ENCODE measurements at places on chromosomes 12 and 14.

GRCh38 chr12:131795064-131795463 is 33.1 kb upstream of the MMP17 start:
- DNase-seq = no peak
- no peaks in the 10 kb centered on the region for H3K27me3 ChIP-seq
- no peak overlapping the region for H3K4me3 ChIP-seq
- H3K27ac ChIP-seq = no peak overlapping the region
- no peaks in the 10 kb centered on the region for H3K4me1 ChIP-seq

- H3K36me3 ChIP-seq = no peaks in the 10 kb centered on the region
- peaks cover 10% of the 10 kb centered on the region for H3K4me1 ChIP-seq
- no peak overlapping the region for H3K4me3 ChIP-seq
- DNase-seq = no peak
Observed at GRCh38 chr12:56451147-56451546, 1.9 kb upstream of the TIMELESS start.

DNA sequence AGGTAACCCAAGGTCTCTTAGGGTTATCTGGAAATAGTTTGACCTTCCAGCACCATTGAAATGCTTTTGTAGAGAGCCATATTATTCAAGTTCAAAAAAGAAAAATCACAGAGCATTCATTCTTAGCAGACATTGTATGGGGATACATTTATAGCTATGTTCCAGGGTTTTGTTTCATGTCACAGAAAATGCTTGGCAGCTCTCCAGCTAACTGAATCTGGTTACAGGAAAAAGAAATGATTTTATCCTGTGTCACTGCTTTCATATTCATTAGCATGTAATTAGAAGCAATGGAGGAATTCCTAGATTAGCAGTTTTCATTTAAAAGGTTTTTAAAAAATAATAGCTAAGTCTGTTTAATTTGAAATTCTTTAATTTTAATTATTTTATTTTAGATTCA is 78.9 kb downstream of the SNAPC1 start:
- no peaks in the 10 kb centered on the region for H3K36me3 ChIP-seq
- no peak overlapping the region for H3K4me3 ChIP-seq
- H3K27ac ChIP-seq = no peak overlapping the region
- H3K4me1 ChIP-seq = no peaks in the 10 kb centered on the region

DNA sequence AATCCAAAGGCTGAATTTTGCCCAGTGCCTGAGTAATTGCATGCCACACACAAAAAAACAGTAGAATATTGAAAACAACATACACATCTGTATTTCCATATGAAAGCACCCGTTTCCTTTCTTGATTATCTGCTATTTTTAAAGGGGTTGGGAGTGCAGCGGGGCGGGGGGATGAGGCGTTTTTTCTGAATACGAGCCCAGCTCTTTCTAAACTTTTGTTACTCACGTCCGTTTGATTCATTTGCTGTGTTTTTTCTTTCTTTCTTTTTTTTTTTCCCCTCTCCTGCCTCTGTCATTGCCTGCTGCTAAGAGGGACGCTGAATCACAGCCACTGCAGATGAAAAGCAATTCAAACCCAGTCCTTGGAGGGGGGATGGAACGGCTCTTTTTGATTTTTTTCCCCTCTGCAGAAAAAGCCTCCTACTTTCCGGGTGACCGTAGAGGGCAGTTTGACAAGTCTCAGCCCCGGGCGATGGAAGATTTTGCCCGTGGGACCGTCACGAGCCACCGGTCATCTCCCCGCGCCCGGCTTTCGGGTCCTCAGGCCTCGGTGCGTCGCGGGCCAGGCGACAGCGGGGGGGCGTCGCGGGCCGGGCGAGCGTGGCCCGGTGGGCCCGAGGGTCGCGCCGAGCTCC is 572 bp upstream of the RASSF8 start:
- no peaks in the 10 kb centered on the region for H3K27me3 ChIP-seq
- DNase-seq = no peak
- peak overlapping the region; percentile 63 for H3K4me3 ChIP-seq
- no peaks in the 10 kb centered on the region for H3K4me1 ChIP-seq
- peak overlapping the region; percentile 86 for H3K27ac ChIP-seq

- no peak for DNase-seq
- no peaks in the 10 kb centered on the region for H3K36me3 ChIP-seq
- no peaks in the 10 kb centered on the region for H3K27me3 ChIP-seq
- no peaks in the 10 kb centered on the region for H3K4me1 ChIP-seq
- no peak overlapping the region for H3K4me3 ChIP-seq
Observed at GRCh38 chr14:34214961-34215360, 247.1 kb downstream of the SPTSSA start.

DNA sequence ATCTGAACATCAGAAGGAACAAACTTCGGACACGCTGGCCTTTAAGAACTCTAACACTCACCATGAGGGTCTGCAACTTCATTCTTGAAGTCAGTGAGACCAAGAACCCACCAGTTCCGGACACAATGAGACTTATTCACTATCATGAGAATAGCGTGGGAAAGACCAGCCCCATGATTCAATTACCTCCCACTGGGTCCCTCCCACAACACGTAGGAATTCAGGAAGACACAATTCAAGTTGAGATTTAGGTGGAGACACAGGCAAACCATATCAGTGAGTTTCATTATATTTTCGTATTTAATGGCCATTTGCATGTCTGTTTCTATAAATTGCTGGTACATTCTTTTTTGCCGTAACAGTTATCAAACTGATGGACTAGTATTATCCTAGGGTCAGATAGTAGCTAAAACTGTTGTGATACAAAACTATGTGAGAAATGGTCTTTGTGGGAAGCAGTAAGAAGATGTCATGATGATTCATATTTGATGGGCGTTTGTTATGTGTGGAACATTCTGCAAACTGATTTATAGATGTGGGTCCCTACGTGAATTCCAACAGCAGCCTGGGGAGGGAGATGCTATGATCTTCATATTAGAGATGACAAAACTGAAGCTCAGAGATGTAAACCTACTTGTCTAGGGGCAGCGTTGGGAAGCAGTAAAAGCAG is 282.4 kb upstream of the TMEM132C start:
- H3K36me3 ChIP-seq = no peaks in the 10 kb centered on the region
- no peak for DNase-seq
- H3K27ac ChIP-seq = no peak overlapping the region
- no peaks in the 10 kb centered on the region for H3K4me1 ChIP-seq
- no peak overlapping the region for H3K4me3 ChIP-seq

- no peaks in the 10 kb centered on the region for H3K4me1 ChIP-seq
- peaks cover 6% of the 10 kb centered on the region for H3K36me3 ChIP-seq
- no peaks in the 10 kb centered on the region for H3K27me3 ChIP-seq
- no peak overlapping the region for H3K27ac ChIP-seq
Observed at GRCh38 chr12:66340131-66340530, 37.8 kb downstream of the HELB start.

DNA sequence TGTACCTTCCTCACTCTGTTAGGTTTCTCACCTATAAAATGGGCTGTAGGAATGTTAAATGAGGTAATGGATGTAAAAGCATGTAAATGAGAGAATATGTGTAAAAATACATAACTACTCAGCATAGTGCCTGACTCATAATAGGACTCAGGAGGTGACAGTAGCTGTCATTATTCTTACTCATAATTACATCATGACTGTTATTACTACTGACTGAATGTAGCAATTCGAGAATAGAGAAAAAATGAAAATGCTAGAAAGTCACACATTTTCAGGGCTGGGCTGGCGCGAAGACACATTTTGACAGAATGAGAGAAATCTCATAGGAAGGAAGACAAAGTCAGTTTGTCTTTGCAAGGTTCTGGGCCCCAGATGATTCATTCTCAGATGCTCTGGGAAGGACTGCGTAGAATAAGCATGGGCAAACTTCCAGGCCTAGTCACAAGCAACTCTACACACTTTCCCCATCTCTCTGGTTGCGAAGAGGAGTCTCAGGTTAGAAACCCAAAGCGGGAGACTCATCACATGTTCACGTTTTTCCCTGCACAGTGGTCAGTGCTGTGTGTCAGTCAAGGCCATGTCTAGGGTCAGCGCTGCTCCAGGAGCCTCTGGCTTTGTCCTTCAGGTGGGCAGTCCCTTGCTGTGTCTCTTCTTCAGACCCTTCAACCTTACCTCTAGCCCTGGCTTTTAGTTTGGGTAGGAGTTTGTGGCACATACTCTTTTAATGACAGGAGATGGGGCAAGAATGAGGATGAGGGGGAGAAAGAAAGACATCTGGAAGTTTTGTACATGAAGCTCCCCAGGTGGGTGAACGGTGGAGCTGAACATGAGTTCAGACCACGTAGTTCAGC is 8.4 kb downstream of the GPRC5A start:
- no peak overlapping the region for H3K4me3 ChIP-seq
- H3K36me3 ChIP-seq = no peaks in the 10 kb centered on the region
- peak overlapping the region; percentile 82 for H3K27ac ChIP-seq
- H3K27me3 ChIP-seq = no peaks in the 10 kb centered on the region
- DNase-seq = peak; percentile 69

DNA sequence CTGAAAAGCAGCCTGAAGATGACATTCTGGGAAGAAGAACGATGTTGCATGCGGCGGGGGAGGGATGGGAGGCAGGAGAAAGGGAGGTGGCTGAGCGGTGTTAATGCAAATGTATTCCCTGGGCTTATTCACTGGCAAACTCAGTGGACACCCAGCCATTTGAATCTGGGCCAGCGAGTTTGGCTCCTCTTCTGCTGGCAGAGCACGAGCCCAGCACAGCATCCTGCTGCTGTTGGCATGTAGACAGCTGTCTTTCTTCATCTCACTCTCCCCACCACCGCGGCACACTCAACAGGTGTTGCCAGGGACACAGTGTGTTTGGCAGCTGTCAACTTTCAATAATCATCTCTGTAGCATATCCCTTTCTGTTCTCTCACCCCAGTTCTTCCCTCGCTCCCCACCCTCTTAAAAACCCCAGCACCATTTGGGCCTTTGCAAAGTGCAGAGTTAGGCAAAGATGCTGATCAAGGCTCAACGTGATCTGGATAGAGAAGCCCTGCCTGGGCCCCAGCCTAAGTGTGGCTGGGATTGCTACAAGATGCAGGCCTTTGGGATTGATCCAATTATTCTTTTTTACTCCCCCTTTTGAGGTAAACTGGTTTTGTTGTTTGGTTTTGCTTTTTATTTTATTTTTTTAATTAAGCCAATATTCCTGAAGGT is 131.9 kb downstream of the EXOC5 start:
- peak; percentile 1 for DNase-seq
- H3K27me3 ChIP-seq = no peaks in the 10 kb centered on the region
- H3K4me3 ChIP-seq = no peak overlapping the region
- no peak overlapping the region for H3K27ac ChIP-seq

DNA sequence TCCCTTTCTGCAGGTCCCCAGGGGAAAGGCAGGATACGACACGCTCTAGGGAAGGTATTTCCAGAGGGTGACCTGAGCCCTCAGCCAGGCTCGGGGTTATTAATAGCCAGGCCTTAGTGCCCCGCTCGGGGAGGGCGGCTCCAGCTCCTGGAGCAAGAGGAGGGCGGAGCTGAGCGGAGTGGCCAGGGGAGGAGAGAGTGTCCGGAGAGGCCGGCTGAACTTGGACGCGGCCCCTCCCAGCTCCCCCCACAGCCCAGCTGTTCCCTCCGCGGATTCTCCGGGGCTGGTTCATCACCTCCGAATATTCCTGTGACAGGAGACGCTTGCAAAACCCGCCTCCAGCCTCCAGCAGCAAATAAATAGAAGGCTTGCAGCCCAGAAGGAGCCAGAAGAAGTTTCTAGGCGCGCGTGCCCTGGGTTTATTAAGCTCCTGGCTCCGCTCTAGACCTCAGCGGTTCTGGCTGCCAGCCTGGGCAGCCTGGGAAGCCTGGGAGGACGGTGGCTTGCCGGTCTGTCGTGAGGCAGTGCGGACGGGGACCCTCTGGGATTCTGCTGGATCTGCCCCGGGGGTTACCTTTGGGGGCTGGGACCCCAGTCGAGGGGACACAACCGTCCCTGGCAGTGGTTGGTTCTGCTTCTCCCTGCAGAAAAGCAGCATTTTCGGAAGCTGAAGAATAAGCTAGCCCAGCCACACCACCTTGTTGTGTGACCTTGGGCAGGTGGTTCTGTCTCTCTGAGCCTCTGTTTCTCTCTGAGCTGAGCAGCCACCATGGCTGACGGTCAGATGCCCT is at the start of gene HSPB8:
TSS of gene HSPB8 (plus strand) at position 388 of the 791 bp plus-strand sequence. CDS start at position 770, 382 bp downstream.
- peaks cover 48% of the 10 kb centered on the region for H3K4me1 ChIP-seq
- H3K27ac ChIP-seq = peak within 1 kb of the TSS; percentile 99
- H3K36me3 ChIP-seq = no peaks in the 10 kb centered on the region

DNA sequence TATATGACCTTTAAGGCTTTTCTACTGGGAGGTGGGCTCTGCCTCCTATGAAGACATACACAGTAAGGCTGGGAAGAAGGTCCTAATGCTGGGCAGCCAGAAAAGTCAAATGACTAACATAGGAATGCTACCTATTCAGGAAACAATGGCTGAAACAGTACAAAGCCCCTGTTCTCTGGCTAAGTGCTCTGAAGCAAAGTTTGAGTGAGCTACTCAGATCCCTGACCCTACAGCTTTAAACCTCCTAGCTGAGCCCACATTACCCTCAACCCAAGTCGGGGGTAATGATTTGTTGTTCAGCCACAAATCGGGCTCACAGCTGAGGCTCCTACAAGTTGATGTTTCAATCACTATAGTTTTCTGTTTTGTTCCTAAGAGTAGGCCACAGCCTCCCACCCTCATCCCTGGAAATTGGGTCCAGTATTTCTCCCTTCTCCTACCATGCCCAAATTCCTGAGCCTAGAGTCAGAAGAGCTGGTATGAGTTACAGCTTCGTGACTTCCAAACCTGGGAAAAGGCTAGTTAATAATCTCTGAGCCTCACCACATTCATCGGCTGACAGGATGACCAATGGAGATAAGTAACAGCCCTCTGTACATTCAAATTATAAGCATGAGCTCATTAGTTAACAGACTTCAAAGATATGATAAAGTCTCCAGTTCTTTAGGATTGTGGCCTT is 46.5 kb downstream of the BTBD7 start:
- H3K4me1 ChIP-seq = peaks cover 4% of the 10 kb centered on the region
- H3K27ac ChIP-seq = no peak overlapping the region
- peaks cover 9% of the 10 kb centered on the region for H3K36me3 ChIP-seq
- DNase-seq = no peak

- no peak overlapping the region for H3K27ac ChIP-seq
- H3K27me3 ChIP-seq = no peaks in the 10 kb centered on the region
- H3K4me1 ChIP-seq = peaks cover 14% of the 10 kb centered on the region
- DNase-seq = no peak
Observed at GRCh38 chr14:77498984-77499527, 440 bp upstream of the ISM2 start.

All from thyroid gland (tissue), 4 donors.